Activated T-cell treated with anti-CD3 and anti-CD28 coated beads for 4 hours (primary cell): ENCODE measurements at places on chromosomes 7 and 10.

GRCh38 chr7:151008511-151009323 is 15.6 kb downstream of the ATG9B start:
- DNase-seq, result peak; percentile 70

GRCh38 chr7:105532709-105533460 is 884 bp downstream of the RINT1 start:
- no peak for DNase-seq

- no peak for DNase-seq
These were observed 7.8 kb upstream of the ANKRD2 start for GRCh38 chr10:97564776-97565175.

DNA sequence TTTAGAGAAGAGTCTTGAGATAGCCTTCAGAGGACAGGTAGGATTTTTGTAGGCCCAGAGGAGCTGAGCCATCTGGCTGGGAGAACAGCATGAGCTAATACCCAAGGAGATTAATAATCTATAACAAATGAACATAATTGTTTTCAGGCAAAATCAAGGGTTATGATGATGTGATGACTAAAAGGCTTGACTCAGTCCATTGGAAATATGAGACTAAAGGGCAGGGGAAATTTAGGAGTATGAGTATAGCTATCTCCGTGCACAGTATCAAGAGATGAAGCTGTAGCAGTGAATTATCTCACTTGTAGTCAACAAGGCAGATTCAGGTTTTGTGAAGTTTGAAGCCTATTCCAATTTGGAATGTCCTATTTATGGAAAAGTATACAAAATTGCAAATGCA is 40.1 kb downstream of the CSTF2T start:
- no peak for DNase-seq

DNA sequence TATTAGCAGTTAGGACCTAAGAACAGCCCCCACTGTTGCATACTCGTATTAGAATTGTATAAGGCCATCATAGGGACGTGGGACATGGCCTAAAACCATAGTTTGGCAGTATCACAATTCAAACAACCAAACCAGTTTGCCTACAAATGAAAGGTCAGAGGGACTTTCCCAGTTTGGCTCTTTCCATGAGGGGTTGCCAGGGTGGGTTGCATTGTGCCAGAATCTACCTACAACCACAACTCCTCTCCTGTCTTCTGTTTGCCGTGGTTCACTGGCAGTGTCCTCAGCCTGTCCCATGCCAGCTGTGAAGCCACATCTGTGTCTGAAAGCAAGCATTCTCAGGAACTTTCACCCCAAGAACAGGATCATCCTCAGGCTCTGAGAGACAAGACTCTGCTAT is 44.5 kb downstream of the PIK3AP1 start:
- DNase-seq, result no peak

GRCh38 chr10:5041471-5042023 is 37.9 kb upstream of the AKR1C2 start:
- no peak for DNase-seq

DNA sequence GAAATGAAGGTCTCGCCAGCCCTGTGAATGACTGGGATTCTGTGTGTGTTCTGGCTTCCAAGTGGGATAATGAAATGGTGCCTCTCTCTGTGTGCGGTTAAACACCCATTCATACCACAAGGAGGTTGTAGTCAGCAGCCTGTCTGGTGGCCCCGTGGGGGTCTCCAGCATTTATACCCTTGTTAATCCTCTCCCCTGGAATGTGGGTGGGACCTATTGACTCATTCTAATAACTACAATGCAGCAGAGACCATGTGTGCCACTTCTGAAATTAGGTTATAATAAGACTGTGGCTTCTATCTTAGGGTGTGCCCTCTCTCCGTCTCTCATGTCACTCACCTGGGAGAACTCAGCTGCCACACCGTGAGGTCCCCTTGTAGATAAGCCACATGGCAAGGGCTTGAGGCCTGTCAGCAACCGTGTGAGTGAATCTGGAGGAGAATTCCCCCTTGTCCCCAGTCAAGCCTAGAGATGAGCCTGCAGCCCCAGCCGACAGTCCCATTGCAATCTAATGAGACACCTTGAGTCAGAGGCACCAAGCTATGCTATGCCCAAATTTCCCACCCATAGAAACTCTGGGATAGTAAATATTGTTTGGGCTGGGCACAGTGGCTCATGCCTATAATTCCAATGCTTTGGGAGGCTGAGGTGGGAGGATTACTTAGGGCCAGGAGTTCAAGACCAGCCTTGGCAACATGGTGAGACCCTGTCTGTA is 106.8 kb downstream of the GALNT17 start:
- DNase-seq, result no peak

DNA sequence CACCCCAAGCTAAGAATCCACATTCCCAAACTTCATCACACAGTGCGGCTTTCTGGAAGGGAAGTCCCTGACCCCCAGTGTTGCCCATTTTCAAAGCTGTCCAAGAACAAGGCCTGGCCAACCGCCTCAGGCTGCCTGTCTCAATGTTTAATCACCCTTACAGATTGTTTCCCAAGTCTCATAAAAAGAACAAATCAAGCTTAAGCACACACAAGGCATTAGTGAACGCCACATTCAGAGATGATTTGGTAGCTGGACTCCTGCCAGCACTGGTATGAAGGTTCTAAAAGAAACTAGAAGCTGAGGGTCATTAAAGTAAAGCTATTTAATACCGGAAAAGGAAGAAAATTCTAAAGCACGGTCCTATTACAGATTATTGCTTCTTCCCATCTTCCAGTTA is 35.6 kb downstream of the C10orf90 start:
- DNase-seq, result no peak

DNA sequence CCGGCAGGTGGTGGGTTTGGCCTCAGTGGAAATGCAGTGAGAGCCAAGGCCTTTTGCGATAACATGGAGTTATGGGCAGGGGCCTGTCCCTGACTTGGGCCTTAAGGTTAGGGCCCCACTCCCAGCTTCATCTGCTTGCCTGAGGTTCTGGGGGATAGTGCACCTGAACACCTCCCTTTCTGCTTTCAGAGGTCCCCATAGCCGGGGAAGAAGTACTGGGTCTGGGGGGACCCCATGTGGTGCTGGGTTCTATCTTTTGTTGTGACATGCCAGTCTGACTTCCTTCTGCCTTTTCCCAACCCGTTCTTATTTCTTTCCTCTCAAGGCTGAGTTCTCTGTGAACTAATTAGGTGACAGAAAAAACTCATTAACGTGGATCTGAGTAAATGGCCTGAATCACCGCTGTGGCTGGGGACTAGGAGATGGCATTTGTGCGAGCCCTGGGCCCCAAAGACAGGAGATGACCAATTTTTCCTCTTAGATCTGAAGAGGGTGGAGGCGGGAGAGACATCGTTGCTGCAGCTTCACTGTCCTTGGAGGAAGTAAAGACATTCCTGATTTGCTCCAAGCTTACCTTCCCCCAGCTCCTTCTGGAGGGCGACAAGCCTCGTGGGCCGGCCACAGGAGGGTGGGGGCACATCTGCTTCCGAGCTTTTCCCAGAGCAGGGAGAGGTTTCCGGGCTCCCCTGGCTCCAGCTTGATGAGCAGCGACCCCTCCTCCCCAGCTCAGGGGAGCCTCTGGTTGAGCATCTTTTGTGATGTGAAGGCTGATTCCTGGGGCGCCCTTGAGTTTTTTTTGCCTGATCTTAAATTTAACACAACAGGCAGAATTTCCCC is 2.0 kb downstream of the AGAP3 start:
- DNase-seq, result no peak

DNA sequence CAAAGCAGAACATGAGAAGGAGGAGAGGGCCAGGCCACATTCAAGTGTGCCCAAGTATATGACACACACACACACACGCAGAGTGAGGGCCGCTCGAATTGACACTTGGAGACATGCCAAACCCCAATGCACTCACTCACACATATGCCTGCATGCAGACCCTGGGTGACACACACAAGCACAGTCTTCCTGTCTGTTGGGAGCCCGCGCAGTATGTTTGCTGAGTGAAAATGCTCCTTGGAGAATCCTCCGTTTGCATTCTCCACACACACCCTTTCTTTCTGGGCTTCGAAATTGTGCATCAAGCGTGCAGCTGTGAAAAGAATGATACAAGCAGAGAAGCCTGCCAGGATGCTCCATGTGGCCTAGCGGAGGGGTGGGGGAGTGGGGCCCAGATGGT is 120.9 kb downstream of the PLXNA4 start:
- no peak for DNase-seq

DNA sequence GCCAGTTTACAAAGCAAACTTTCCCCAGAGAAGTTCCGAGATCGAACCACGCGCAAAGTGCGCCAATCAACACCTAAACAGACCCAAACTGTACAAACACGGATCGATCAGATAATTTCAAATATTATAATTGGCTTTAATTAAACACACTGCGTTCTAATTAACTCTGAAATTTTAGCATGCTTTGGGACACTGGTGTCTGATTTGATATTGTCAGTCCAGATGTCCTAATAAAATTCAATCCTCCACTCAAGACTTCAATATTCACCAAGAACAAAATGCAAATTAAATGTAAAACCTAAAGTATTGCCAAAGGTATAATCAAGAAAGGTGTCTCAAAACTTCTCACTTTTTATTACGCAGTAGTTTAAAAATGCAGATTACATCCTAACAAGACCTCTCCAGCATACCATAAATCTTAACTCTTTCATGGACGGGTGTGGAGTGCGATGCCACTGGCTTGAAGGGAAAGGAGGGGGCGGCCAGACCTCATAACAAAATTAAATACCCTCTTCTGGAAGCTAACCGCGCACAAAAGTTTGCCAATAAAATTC is 5.9 kb upstream of the EBF3 start:
- DNase-seq, result no peak

GRCh38 chr10:113094114-113094486 is 144.1 kb downstream of the TCF7L2 start:
- DNase-seq, result no peak

DNA sequence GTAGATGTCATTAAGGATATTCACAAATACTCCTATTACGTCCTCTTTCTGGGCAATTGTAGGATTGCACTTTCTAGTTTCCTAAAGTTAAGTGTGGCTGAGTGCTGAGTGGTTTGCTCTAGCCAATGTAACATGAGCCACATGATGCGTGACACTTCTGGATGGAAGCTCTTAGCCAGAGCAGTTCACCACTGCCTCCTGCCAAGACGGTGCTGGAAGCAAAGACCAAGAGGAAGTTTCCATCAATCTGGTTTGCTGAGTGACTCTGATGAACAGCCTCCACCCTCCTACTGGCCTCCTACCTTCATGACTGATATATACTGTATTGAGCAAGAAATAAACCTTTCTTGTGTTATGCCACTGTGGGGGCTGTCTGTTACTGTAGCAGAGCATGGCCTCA is 318.1 kb downstream of the KCNMA1 start:
- no peak for DNase-seq

- DNase-seq, result no peak
These were observed 38.2 kb downstream of the MKLN1 start for GRCh38 chr7:131365838-131366237.

GRCh38 chr7:80844916-80845315 is 73.9 kb downstream of the SEMA3C start:
- DNase-seq, result no peak

- DNase-seq, result no peak
These were observed 40.5 kb downstream of the LYZL1 start for GRCh38 chr10:29329420-29329819.

DNA sequence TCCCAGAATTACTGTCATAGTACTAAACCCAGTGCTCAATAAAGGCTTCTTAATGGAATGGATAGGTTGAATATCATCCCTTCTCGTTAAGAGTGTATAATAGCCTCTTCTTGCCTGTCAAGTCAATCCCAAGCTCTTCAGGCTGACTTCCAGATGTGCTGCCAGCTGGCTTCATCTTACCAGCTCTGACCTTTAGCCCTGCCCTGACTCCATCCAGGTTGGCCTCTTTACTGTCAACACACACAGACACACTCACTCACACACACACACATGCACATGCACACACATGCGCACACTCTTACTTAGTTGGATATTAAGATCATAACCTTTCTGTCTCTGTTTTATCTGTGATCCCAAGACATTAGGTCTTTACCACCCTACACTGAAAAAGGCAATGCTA is 49.1 kb downstream of the ASB4 start:
- DNase-seq, result no peak

DNA sequence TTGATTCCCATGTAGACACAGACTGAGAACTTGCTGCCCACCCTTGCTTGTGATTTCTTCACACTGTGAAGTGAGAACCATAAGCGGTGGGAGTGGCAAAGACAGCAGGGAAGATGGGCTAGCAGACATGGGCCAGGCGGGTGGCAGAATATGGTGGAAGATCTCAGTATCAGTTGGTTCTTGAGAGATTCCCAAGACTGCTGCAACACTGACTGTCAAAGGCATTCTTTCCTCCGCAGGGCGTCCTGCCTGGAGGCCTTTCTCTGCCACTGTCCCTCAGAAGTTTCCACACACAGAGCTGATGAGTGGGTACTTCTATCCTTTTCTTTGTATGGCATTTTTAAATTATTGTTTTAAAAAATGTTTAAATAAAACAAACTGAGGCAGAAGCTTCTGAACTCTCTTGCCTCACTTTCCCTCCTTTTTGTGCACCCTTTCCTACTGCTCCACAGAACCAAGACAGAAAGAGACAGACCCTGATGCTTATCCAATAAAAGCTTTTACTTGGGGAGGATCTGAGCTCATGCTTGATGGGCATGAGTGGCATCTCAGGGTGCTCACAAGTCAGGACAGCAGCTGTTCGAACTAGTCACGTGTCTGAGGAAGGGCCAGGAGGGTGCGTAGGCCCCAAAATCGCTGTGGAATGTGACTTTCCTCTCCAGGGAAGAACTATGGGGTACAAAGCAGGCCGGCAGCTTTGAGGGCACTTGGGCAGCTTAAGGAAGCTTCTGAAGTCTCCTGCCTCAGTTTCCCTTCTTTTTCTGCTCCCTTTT is 104.7 kb upstream of the PCGF5 start:
- no peak for DNase-seq
